ENCODE measurements at places on chromosomes 1 and 21.

DNA sequence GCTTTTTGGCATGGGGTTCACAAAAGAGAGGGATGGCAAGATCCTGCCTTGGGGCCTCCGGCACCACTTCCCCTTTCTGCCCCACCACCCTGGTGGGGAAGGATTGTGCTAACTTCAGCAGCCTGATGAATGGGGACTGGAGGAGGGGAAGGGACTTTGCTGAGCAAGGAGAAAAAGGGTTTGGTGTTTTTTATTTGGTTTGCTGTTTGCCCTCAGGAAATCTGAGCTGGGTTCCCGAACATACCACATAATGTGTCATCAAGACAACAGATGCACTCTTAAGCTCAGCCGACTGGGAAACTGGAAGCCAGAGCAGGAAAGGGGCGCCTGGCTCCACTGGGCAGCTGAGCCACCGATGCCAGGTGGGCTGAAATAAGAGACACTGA lies 19.8 kb downstream of the OLFML2B start:
- DNase-seq, result no peak

GRCh38 chr1:207313131-207313530 lies 8.3 kb upstream of the CD55 start:
- no peak for DNase-seq

DNA sequence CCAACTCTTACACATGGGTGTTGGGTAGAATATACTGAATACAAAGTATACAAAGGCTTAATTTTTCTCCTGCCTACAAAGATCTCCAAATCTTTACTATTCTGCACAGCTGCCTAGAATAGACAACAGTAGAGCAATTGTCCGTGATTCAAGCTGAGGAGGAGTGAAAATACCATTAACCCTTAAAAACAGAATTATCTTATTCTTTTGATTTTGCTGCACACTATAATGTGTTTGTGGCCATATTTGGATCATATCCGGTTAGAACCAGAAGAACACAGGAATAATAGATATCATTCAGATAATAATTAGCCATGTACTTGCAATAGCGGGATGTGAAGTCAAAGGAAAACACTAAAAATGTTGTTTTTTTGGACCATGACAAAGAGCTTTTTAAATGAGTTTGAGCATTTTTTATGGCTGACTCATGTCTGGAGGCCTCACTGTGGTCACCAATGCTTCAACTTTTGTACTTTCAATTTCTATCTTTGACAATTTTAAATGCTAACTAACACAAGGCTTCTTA lies 197.6 kb upstream of the FOXD3 start:
- DNase-seq, result no peak

GRCh38 chr1:68231627-68232288 lies 565 bp downstream of the WLS start:
- peak; percentile 65 for DNase-seq

- DNase-seq, result no peak
Observed at GRCh38 chr1:238476841-238477240, 586.1 kb upstream of the ZP4 start.

DNA sequence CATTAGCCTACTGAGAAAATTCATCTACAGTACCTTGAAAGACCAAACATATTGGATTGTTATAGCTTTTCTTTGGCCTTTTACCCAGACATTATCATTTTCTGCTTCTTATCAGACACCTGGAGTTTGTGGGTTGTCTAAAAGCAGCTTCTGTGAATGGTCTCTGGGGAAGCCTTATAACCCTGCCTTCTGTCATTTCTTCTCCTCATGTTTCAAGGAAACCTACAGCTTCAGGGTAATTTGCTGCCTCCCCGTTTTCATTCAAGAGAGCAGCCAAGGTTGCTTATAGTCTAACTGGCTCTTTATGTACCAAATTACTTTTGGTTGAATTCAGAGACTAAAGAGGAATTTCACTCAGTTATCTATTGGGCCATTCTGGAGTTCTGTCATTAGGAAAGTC lies 288.3 kb upstream of the SGIP1 start:
- DNase-seq, result no peak

- DNase-seq, result no peak
Observed at GRCh38 chr1:43598622-43599021, 51.3 kb upstream of the KDM4A start.

GRCh38 chr1:209870151-209870831 lies 42.5 kb downstream of the UTP25 start:
- no peak for DNase-seq

- DNase-seq, result no peak
Observed at GRCh38 chr1:209790286-209791193, 6.2 kb upstream of the C1orf74 start.

GRCh38 chr1:58855274-58856165 lies 71.7 kb upstream of the JUN start:
- no peak for DNase-seq

Measured in left ventricle myocardium inferior (tissue), 1 donor.